ENCODE measurements at places on chromosomes 6 and 20.

DNA sequence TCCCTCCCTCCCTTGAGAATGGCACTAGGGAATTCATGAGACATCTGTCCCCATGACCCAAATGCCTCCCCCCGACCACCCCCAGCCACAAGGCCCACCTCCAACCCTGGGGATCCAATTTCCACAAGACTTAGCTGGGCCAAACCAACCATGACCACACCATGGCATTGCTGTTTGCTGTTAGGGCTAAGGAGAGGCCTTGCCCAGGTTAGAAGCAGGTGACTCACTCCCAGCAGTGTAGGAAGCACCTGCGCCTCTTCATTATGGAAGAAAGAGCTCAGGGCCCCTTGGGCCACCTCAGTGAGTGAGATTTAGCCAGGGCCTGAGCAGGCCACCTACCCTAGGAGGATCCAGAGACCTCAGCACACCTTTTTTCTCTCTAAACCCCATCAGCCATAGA is 337.9 kb downstream of the TAF4 start:
- DNase-seq, result no peak

DNA sequence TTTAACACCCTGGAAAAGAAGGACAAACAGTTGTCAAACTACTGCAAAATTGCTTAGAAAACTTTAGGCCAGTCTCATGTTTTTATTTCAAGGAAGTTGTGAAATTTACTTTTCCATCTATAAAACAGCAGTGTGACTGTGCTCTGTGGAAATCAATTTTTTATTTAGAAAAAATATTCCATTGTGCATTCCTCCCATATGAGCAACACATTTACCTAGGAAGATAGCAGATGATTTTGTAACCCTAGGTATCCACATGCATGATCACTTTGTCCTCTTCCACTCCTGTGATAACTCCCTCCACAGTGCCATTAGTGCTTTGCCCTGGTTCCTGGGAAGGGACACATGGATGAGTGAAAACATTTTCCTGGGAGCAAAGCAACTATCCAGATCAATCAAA is 70.0 kb upstream of the SHLD1 start:
- DNase-seq, result no peak

GRCh38 chr6:166005944-166006899 is 161.4 kb downstream of the TBXT start:
- peak; percentile 70 for DNase-seq

- no peak for DNase-seq
Measured at GRCh38 chr6:38799529-38800184, 84.5 kb downstream of the DNAH8 start.

DNA sequence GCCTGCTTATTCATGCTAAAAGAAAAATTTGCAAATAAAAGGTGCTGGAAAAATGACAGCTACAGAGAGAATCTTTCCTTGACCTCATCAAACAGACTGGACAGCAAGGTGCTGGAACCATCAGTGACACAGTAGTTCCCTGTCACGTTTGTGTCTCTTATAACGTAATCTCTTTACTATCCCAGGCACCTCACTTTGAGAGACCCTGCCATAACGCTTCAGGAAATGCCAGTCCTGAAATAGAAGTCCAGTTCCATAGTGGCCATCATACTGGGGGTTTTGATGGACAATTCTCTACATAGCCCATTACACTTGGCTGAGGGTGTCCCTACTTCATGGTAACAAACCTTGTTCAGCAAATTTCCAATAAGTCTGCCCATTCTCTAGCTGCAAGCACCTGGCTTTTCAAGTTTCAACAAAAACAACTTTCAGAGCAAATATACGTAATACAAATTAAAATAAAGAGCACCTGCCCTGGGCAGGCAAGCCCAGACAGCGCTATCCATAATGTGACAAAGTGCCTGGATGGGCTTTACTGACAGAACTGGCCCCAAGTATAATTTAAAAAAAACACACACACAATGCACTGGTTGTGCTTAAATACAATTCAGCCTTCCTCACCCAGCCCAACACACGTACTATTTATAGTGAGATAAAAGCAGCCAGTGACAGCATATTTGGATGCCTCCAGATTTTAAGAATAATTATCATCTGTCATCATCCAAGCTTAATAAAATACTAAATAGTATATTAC is 38.7 kb downstream of the CNKSR3 start:
- no peak for DNase-seq

DNA sequence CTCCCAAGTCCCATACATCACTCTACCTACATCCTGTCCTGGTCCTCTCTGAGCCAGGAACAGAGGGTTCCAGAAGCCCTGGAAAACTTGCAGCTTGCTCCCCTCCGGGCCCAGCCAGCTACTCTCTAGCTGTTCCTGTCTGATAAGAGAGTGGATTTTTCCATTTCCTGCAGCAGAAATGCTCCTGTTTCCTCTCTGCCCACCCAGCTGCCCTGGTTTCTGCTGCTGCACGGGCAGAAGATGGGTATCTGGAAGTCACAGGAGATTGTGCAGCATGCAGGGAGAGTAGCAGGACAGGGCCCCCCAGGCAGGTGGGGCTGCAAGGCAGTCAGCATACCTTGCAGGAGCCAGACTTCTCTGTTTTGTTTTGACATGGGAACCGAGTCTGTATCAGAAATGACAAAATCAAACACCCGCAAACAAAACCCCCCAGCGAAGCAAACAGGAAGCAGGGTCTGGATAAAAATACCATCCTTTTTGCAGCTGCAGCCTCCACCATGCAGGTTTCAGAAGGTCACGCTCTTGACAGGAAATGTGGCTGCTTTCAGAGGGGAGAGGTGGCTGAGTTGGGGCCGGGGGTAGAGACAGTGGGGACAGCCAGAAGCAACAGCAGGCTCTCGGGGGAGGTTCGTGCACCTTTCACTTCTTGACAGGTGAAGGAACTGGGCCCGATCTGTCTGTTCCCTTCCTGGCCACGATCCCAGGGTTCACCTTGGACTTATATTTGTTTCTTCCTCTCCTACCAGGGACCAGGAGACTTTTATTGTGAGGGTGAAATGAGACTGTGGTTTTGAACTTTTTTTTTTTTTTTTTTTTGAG is 50.8 kb upstream of the FAM83D start:
- DNase-seq, result peak; percentile 44

DNA sequence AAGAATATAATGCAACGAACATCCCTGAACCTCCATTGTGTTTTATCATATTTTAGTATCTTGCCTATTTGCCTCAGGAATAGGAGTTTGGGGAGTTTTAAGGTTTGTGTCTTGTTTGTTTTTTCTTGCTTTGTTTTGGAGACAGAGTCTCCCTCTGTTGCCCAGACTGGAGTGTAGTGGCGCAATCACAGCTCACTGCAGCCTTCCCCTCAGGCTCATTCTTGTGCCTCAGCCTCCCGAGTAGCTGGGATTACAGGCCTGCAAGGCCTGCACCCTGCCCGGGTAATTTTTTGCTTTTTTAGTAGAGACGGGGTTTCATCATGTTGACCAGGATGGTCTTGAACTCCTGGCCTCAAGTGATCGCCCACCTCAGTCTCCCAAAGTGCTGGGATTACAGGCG is 63.3 kb upstream of the CARMIL1 start:
- no peak for DNase-seq

DNA sequence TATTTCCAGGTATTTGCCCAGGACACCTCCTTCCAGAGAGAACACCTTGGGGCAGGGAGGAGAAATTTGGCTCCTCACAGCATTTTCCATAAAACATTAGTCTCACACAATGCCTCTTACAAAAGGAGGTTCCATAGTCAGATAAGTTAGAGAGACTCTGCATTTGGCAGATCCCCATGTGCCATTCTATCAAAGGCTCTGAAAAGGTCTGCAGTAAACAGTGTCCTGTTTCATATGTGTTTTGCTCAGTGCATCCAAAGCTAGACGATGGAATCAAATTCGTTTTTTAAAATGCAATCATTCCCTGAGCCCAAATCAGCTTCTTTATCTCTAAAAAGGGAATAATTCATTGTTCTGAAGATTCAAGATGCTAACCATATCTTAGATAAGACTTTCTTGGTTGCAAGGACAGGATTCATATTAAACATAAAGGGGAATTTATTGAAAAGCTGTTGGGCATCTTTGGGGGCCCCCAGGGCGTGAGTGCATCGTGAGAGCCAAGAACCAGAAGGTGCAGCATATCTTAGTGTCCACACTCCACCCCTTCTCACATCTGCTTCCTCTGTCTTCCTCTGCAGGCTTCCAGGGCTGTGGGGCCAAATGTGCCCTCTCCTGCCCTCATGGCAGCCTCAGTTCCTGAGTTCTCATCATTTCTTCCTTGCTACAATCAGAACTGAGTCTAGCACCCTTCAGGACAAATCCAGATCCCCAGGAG is 41.4 kb upstream of the MLN start:
- DNase-seq, result no peak

GRCh38 chr20:51756653-51757052 is 11.5 kb downstream of the ATP9A start:
- no peak for DNase-seq

GRCh38 chr6:5234874-5235273 is 25.9 kb downstream of the LYRM4 start:
- DNase-seq, result no peak

DNA sequence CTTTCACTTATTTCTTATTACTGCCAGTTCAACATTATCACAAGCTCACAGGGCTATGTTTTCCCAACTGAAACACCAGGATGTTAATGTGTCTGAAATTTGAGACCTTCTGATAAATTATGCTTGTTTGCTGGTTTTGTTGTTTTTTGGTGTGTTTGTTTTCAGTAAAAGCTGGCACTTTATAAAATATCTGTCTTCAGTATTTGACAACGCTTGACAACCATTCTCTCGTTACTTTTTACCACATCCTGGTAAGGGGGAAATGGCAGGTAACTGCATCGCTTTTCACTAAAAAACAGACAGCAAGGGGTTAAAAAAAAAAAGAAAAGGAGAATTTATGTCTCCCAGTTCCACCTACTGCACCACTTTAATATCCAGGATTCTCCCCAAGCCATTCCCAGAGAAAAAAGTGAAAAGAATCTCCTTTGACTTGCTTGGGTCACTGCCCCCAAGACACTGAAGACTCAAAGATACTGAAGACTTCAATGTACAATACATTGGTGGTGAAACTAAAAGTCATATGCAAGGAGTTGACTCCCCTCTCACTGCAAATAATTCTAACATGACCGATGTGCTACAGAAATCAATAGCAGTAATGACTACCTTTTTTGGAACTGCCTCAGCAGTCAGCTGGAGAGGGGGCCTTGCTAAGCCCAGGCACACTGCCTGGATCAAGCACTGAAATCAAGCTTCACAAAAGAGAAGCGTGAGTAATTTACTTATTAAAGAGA is 88.9 kb downstream of the HIVEP2 start:
- no peak for DNase-seq

- no peak for DNase-seq
Measured at GRCh38 chr6:82720992-82721391, 344.6 kb downstream of the UBE3D start.

- DNase-seq, result no peak
Measured at GRCh38 chr20:44950368-44950767, 9.8 kb downstream of the TOMM34 start.

- no peak for DNase-seq
Measured at GRCh38 chr6:27642744-27643456, 170.0 kb upstream of the ZNF184 start.

DNA sequence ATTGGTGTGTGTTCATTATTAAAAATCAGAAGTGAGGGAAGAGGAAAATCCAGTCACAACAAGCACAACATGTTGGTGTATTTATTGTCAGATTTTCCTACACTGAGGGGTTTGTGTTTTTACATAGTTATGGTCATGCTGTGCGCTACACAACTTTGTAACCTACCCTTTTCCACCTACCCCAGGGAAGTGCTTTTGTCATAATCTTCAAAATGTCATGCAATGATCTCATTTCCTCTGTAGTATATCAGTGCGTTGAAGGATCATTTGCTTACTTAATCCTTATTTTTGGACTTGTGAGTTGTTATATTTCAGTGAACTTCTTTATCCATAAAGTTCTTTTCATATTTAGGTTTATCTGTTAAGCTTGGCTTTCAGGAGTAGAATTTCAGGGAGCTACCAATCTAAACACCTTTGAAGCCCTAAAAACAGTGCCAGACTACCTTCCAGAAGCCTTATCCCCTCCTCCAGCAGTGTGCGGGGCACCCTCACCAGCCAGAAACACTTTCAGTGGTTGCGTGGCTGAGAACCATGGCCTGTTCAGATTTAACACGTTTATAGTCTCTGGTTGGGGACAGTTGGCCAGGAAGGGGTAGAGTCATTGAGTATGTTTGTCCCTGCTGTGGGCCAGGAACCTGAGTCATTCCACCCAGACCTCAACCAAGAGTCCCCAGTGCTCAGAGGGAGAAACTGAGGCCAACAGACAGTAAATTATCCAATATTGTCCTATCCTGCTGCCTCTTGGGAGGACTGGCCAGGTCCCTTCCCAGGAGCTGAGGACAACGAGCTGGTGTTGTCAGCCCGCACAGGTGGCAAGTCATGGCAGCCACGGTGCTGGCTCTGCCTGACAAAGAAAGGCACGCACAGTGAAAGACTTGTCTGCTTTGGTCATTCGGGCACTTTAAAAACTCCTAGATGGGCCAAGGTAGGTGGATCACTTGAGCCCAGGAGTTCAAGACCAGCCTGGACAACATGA is 40.3 kb downstream of the STK35 start:
- no peak for DNase-seq

DNA sequence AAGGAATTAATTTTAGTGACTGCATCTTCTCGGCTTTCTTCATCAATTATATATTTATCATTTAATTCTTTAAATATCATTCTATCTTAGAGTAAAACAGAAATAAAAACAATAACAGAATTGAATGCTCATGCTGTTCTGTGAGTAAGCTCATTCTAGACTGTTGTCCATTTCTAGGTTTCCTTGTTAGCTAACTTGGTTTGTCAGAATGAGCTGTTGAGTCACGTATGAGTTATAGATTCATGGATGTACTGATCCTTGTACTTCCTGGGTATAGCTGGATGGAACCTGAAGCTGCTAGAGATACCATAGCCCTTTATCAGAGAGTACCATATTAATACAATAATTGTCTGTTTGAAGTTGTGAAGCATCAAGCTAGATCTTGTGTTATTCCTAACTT is 515.3 kb downstream of the TENT5A start:
- no peak for DNase-seq

DNA sequence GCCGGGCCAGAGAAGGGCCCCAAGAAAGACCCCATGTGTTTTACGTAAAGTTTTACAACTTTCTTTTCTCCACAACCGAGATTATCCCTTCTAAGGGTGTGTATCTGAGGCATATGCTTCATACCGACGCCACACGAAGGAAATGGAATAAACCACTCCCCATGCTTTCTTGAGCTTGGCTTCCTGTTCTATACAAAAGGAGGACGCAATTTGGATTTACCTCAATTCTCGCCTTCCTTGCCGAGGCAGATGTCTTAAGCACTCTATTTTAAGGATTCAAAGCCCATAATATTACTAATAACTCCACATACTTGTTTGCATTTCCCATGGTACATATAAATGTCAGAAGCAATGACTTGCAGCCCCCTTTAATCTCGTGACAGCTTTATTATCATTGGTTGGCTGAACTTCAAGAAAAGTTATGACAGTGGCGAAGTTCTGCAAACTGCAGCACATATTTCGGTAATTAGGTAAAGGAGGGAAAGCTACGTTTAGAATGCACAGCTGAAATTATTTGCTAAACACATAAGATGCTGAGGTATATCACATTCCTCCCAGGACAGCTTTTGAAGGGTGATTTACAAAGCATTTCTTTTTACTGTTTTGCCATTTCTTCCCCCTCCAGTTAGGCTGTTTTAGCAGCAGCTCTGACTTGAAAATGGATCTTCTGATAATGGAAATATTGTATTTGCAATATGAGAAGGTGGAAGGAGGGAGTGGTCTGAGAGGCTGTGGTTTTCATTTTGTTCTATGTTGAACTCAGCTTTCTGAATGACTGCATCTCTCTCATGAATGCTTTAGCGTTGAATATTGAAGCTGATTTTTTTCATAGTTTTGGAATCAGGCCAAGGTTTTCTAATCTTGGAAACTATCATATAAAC is 330.5 kb downstream of the EPHA7 start:
- no peak for DNase-seq

Measured in posterior cingulate gyrus (tissue), 11 donors.